Omental fat pad (tissue), 4 donors: ENCODE measurements at places on chromosomes 2 and 18. TPM values are rescaled to one million over a fixed set of nuclear protein-coding genes. Genes with fewer than 3 reads are reported as not detected.

GRCh38 chr18:53796040-53796729, 428.3 kb downstream of the MBD2 start:
- no peak for DNase-seq

DNA sequence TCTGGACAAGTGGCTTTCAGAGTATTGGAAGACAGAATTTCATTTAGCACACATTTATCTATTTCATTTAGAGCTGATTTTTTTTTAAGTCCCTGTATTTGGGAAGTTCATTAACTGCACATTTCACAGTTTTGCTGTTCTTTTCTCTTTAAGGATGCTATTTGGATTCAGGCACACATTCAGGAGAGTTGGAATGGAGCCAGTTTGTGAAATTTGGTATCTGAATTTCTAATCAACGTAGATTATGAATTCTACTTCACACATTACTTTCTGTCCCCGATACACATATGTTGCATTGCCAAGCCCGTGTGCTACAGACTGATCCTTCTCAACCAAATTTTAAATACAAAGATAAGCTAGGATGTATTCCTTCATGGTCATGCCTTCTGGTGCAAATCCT, 503.9 kb downstream of the IRS1 start:
- no peak for DNase-seq

- DNase-seq, result peak; percentile 31
These were observed 540 bp upstream of the RAB10 start for GRCh38 chr2:26033270-26033817.

The RBM44 gene
- total RNA-seq, result 1.1 TPM

GRCh38 chr2:98016908-98017670, 21.3 kb upstream of the TMEM131 start:
- DNase-seq, result no peak

The HYCC2 gene
- 27.0 TPM for total RNA-seq

The IRS1 gene
- 14.3 TPM for total RNA-seq

- DNase-seq, result no peak
These were observed 180.0 kb upstream of the TPO start for GRCh38 chr2:1233281-1233680.

- DNase-seq, result no peak
These were observed 1230.7 kb upstream of the ZEB2 start for GRCh38 chr2:145750612-145751011.

The POMC gene
- 13.5 TPM for total RNA-seq

DNA sequence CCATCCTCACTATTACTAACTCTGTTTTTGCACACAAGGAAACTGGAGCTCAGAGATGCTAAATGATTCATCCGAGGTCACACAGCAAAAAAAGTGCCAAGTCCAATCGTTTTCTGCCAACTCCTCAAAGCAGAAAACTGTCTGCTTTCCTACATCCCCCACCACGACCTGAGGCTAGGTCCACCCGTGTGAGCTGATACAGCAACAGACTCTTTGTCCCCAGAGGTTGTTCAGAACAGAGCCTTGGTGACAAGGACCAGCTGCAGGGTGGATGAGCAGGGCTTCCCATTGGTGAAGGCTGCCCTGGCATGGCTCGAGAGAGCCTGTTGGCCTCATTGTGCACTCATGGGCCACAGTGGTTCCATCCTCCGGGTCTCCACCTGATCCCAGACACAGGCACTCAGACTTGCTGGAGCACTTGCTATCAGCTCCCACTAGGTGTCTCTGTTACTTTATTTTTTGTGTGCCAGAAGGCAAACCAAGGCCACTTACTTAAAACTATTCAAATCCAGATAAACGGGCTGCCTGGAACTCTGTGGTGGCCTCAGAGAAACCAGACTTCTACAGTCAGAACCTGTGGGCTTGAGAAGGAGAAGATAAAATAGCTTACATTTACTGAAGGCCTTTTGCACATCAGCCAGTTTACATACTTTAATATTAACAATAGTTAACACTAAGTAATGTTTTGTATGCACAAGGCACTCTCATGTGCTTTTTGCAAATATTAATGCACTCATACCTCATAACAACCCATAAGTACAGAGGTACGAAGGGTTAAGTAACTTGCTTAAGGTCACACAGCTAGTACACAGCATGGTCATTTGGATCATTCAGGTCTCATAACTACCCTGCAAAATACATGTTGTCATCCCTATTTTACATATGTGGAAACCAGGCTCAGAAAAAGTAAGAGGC, 62.9 kb upstream of the CTIF start:
- DNase-seq, result no peak

- DNase-seq, result no peak
These were observed 694.6 kb upstream of the ACVR2A start for GRCh38 chr2:147150241-147150635.

DNA sequence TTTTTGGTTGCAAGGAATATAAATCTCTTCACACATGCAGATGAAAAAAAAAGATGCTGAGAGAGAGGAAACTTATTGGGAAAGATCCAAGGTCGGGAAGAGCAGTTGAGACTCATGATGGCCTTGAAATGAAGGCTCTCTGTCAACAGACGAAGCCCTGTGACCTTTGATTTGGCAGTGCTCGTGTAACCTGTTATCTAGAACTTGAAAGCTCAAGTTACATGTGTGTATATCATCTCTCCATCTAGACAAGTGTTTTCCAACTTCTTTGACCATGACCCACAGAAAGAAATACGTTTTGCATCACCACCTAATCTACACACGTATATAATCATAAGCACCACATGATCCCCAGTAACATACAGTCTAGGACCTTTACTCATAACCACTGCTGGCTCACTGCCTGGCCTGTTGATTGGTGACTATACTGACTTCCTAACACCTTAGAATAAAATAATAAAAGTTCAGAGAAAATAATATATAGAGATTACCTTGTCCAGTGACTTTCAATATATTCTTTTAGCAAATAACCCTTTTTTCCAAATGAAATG, 319.0 kb upstream of the PKDCC start:
- no peak for DNase-seq

- DNase-seq, result no peak
These were observed 1327.1 kb upstream of the ZEB2 start for GRCh38 chr2:145846982-145847381.
